ENCODE measurements at places on chromosomes 4 and X. TPM values are rescaled to one million over a fixed set of nuclear protein-coding genes. Genes with fewer than 3 reads are reported as not detected.

GRCh38 chrX:150968862-150969720 is 14.0 kb upstream of the HMGB3 start:
- DNase-seq, result no peak

DNA sequence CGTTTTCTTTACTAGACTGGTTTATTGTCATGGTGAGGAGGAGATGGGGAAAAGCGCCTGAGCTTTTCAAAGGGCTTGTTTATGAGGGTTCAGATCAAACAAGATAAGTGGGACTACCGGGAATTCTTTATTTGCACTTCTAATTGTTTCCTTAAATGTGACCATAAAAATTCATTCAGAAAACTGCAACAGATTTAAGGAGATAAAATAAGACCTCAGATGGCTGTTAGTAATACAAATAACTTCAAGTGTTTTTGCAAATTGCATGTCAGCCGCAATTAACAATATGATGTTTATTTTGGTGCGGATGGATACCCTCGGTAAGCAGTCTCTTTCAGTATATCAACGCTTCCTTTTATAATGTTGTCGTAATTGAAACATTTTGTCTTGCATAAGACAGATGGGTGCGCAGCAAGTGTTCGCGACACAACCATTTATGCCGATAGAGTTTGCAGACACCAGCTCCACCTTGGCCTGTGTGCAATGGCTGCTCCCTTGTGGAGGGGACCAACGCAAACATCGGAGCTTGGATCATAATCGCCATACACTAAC is 151.0 kb downstream of the C4orf33 start:
- no peak for DNase-seq

- DNase-seq, result no peak
Observed at GRCh38 chr4:79759793-79760192, 313.2 kb downstream of the ANTXR2 start.

Gene GUF1
- total RNA-seq, result 19.8 TPM

Gene IL13RA2
- total RNA-seq, result not detected

Data from lower leg skin (tissue), 4 donors.